ENCODE measurements at places on chromosomes 7 and 10.

DNA sequence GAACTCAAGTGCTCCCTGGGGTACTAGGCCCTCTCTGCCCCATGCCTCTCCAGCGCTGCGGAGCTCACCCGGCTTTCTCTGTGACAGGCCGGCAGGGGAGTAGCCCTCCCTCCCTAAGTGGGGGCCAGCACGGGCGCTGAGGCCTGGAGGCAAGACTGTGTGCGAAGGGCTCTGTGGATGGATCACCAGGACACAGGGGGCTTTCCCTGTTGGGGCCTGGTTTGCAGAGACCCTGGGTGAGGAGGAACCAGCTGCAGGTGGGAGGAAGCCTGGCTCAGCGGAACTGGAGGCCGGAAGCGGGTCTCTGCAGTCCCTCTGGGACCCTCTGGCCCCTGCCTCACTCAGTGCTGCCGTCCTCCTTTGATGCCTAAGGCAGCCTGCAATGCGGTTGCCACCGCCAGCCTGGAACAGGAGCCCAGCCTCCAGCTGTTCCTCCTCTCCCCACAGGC, 106.0 kb downstream of the CYTH3 start:
- no peak for DNase-seq

GRCh38 chr10:3135006-3135405, 37.6 kb downstream of the PITRM1 start:
- no peak for DNase-seq

GRCh38 chr7:10022957-10023356, 950.7 kb upstream of the PHF14 start:
- no peak for DNase-seq

- DNase-seq, result no peak
Observed at GRCh38 chr10:132626761-132627665, 89.4 kb downstream of the INPP5A start.

DNA sequence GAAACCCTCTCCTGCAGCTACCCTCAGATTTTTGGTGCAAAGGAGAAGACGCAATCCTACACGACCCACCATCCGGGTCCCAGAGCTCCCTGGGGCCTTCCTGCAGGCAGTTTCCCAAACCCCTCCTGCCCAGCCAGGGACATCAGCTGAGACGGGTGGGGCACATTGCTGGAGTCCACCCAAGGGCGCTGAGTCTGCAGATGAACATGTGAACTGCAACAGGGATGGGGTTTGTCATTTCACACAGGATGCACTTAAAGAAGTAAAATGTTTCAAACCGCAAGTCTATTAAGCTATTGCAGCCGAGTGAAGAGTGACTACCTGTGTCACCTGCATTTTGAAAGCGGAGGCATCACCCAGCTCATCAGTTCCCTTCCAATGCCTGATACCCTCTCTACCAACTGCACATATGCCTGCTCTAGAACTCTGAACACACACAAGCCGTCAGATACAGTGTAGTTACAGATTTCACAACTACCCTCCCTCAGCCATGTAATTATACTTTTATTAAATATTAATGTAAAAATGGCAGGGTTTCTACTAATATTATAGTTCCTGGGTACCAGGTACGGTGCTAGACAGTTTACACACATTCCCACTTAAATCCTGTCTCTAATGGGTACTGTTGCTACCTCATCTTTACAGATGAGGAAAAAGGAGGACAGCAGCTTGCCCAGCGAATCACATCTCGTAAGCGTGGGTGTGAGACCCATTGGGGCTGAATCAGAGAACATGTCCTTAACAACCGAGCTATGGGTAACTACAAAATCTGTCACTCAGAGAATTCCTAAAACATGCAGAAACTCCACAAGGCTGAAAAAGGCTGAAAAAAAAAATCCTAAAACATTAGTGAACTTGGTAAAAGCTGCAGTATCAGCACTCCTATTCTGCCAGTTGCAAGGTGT, 71.2 kb downstream of the GRB10 start:
- no peak for DNase-seq

DNA sequence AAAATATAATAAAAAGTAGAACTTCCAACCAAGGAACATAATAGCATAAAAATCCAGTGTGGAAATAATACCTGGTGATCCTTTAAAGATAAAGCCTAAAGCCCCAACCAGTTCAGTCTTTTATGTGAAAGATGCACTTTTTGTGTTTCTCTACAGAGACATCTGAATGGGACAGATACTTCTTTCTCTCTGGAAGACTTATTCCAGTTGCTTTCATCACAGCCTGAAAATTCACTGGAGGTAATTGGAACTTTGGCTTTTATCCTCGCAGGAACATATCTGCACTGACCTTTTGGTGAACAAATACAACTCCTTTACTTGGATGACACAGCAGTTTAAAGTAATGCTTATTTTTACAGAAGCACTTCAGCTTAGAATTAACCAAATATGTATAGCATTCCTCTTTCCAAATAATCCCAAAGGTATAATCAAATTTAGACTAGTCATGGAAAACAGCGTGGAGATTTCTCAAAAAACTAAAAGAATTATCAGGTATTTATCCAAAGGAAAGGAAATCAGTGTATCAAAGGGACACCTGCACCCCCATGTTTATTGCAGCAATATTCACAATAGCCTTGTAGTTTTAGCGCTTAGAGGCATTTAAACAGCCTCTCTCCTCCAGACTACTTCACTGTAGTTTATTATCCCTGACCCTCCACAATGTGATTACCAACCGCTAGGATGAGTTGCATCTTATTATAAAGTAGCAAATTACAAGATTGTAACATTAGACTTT, 16.8 kb downstream of the HNRNPA2B1 start:
- no peak for DNase-seq

GRCh38 chr7:11896663-11897062, 64.7 kb upstream of the THSD7A start:
- no peak for DNase-seq

DNA sequence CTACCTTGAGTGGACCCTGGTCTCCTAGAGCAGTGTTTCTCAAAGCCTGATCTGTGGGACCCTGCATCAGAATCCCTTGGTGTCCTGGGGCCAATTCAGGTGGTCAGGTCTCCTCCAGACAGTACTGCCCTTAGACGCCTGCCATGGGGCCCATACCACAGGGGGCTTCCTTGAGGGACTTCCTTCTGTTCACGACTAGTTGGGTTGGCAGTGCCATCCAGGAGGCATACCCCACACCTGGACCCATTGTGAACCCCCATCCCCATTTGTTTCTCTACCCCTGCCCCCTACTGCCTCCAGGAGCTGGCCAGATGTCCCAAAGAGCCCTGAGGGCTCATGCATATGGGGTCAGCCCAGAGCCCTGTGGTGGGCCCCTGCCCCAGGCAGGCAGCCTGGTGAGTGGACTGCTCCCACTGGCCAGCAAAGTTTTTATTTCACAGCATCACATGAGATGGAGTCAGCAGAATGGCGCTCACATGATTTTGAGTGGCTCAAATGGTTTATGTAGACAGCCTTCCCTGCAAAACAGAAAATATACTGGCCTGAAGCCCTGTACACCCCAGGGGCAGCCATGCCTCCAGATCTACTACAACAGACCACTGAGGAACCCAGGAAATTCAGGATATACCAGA, 259.9 kb upstream of the ZMIZ1 start:
- no peak for DNase-seq

DNA sequence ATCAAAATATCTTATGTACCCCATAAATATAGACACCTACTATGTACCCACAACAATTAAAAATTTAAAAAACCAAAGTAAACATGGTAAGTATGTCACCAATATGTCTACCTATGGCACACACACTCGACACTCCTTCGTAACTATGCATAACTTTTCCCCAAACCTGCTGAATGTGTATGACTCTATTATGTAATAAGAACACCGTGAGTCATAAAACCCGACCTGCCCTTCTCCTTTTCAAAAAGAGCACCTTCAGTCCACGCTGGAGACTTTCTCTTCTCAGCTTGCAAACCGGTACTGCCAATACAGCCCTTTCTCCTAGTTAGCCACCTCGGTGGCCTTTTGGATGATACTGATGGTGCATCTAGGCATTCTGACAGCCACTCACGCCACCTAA, 186.3 kb downstream of the PRPF18 start:
- DNase-seq, result no peak

- no peak for DNase-seq
Observed at GRCh38 chr10:33715303-33715975, 381.0 kb upstream of the NRP1 start.

- DNase-seq, result peak; percentile 31
Observed at GRCh38 chr7:149195180-149196150, at the start of gene ZNF282. TSS of gene ZNF282 (plus strand) at chr7:149195546. CDS start at chr7:149195590, 44 bp downstream.

- DNase-seq, result no peak
Observed at GRCh38 chr10:79137300-79137756, 68.6 kb downstream of the ZMIZ1 start.

- DNase-seq, result no peak
Observed at GRCh38 chr10:556971-557637, 132.4 kb downstream of the DIP2C start.

GRCh38 chr7:154699417-154699816, 303.5 kb downstream of the PAXIP1 start:
- DNase-seq, result no peak

DNA sequence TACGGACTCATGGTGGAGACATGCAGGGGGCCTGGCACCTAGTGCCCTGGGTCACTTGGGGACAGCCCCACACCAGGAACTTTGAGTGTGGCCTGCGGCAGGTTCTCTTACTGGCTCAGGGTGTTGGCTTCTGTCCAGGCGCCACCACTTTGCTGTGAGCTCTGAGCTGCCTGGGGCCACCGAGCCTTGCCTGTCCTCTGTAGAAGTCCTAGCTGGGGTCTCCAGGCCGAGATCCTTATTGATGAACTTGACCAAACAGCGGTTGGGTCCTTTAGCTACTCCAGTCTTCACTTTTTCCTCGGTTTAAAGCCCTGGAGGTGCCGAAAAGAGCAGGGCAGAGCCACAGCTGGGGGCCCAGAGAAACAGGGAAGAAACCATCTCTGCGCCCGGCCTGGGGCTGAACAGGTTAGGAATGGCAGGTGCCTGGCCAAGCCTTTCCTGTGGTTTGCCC, 41.3 kb downstream of the ZNF467 start:
- DNase-seq, result no peak

GRCh38 chr10:77383861-77384553, 253.6 kb downstream of the KCNMA1 start:
- DNase-seq, result no peak

DNA sequence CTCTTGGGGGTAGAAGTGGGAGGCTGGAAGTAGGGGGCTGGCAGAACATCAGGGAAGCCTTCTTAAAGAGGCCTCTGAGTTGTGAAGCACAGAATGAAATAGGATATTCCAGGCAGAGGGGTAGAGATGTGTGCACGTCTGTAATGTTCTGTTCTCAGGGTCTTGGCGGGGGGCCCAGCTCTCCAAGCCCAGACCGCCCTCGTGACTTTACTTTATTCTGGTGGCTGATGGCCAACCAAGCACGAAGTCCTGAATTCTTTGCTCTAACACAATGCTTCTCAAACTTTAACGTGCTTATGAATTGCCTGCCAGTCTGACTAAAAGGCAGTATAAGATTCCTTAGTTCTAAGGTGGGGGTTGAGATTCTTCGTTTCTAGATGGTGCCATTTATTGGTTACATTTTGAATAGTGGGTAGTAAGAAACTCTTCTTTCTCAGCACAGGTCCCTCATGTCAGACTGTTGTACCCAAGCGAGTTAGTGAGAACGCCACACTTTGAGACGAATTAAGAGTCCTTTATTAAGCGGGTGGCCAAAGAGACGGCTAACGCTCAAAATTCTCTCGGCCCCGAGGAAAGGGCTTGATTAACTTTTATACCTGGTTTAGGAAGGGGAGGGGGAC, 8.2 kb downstream of the PRXL2A start:
- DNase-seq, result no peak

DNA sequence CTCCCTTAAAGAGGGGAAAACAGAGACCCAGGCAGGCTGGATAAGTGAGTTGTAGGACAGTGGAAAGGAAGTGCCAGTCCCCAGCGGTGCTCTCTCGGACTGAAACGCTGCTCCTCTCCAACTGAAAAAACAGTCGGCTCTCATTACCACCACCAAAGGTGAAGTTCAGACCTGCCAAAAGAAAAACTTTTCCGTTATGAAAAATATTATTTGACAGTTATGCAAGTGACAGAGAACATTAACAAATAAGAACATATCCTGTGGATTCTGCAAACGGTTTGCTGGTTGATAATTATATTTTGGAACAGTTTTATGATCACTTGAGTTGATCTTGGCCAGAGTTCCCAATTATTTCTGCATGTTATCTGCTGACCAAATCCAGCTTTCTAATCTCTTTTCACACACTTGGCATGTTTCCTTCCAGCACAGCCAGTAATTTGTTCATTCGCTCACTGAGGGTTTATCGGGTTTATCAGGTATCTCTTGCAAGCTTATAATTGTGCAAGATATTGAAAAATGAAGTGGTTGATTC, 82.6 kb downstream of the PTPRE start:
- DNase-seq, result no peak

- no peak for DNase-seq
Observed at GRCh38 chr7:104098890-104099289, 108.9 kb downstream of the ORC5 start.

DNA sequence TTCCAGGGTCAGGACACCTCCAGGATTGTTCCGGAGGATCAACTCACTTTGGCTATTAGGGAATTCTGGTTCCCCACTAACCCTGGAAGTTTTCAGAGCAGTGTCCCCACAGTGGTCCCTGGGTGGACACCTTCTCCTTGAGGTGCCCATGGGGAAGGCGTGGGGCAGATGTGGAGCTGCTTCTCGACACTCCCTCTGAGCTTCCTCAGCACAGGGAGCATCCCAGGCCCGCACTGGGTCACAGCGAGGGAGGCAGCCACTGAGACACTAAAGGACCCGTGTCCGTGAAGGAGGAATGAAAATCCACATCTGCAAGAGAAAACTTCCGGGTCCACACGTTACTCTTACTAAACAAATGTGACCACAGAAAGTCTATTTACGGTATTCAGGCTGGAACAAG, 48.2 kb upstream of the MNX1 start:
- no peak for DNase-seq

DNA sequence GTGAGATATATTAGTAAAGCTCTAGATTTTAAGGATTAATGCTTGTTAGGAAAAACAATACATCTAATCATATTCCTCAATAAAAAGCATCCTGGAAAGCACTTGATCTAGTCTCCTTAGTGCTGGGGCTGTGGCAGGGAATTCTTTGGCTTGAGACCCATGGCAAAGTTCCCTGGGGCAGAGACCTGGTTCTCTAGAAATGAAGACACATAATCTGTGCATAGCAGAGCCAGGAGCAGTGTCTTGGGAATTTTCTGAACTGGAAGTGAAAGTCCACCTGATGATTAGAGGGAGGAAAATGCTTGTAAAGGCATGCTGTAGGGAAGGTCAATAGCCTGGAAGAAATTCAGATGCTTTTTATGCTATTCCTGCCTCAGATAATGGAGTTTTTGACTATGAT, 247.4 kb downstream of the CDK14 start:
- DNase-seq, result no peak

All from CD8-positive, alpha-beta T cell (primary cell).